Cortex of kidney (tissue), 1 donor: ENCODE measurements at places on chromosomes 2 and 18.

DNA sequence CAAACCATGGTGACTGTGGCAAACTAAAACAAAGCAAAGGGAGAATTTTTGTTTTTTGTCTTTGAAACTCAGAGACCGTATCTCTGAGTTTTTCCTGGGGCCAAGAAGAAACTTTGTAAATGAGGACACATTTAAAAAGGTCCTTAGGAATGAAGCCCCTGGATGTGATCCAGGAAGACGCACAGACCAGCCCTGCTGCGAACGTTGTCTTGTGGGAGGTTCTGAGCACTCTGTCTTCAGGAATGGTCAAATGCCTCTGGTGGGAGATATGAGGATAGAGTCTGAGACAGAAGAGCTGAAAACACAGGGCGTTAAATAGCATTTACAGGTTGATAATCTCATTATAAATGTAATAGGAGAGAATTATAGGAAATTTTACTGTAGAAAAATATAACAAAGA, 893.5 kb upstream of the KLHL29 start:
- DNase-seq = no peak

GRCh38 chr2:210445116-210445707, 31.3 kb downstream of the LANCL1 start:
- DNase-seq = no peak

- no peak for DNase-seq
Measured at GRCh38 chr2:56801770-56802169, 618.0 kb downstream of the CCDC85A start.

- DNase-seq = no peak
Measured at GRCh38 chr2:214203744-214204289, 207.0 kb upstream of the VWC2L start.

DNA sequence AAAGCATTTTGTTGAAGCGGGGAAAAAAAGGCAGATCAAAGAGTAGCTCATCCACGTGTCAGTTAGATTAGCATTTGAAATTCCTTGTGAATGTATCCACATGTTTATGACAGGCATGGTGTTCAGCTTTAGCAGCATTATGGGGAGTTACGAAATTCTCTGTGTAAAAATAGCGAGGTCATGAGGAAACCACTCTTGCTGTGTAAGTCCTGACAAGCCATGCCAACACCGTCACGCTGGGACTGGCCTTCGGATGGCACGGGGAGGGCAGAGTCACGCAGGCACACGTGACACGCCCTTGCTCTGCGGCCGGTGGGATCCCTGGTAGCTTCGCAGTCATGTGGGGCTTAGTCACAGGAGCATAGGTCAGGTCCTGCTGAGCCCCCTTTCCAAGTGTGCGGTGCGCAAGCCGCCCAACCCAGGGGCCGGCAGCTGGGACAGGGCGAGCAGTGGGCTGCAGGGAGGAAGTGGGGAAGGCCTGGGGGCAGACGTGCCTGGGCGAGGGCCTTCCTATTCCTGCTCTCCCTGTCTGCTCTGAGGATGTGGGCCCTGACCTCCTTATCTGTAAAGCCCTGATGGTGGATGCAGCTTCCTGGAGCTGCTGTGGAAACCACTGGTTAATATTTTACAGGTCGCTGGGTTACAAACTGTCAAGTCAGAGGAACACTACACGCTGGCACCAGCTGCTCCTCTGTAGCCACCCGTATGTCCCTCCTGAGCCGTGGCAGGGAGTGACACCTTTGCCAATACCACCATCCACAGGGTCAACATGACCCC, 18.0 kb downstream of the MBP start:
- no peak for DNase-seq

GRCh38 chr2:140481136-140481535, 1649.7 kb downstream of the LRP1B start:
- DNase-seq = no peak

GRCh38 chr2:217216982-217217381, 357.1 kb upstream of the TNP1 start:
- no peak for DNase-seq

GRCh38 chr2:56127010-56127409, 56.8 kb upstream of the CCDC85A start:
- DNase-seq = no peak

DNA sequence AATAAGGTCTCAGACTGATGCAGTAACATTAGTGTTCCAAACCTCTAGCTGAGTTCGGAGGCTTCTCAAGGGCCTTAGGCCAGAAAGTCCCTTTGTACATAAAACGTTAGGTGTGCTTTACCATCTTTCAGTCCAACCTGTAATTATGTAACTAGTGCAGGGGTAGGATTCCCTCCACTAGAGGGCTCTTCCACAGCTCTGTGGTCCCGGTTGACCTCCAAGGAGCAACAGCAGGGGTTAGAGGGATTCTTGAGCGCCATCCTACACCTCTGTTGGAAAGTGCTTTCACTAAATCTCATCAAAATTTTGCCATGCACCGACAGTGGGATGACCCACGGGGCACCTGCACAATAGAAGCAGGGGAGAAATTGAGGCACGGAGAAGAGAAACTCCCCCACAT, 155.8 kb upstream of the LRP1B start:
- DNase-seq = no peak

GRCh38 chr2:82198809-82199492, 1894.4 kb upstream of the LRRTM1 start:
- no peak for DNase-seq

GRCh38 chr2:164675027-164675426, 53.7 kb upstream of the GRB14 start:
- no peak for DNase-seq

DNA sequence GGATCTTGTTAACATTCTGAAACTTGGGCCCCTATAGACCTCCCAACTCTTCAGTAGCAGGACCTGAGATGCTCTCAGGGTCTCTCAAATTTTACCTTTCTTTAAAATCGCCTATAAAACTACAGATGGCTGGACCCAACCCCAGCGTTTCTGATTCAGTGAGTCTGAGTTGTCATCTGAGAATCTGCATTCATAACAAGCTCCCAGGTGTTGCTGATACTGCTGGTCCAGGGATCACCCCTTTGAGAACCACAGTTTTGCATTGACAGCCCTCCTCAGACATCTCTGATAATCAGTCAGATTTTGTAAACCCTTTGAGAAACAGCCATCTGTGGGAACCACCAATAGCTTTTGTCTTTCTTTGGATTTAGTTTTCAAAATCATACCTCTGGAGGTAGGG, 315.8 kb downstream of the CYRIA start:
- DNase-seq = no peak

GRCh38 chr2:112626604-112627059, 19.1 kb upstream of the SLC20A1 start:
- DNase-seq = no peak

DNA sequence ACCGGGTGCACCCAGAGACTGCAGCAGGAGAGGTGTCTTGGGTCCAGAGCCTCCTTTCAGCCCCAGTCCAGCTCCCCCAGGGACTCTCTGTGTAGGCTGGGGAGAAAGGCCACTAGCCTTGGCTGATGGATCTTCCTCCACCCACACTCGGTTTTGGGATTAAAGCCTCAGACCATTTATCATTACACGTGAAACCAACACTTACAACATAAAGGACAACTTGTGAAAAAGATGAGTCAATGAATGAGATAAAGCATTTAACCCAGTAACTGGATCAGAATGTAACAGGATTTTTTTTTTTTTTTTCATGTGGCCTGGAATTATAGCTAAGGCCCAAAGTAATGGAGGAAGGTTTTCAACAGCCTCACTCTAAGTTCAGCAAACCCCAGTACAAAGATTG, 32.1 kb downstream of the NAT8 start:
- DNase-seq = no peak

DNA sequence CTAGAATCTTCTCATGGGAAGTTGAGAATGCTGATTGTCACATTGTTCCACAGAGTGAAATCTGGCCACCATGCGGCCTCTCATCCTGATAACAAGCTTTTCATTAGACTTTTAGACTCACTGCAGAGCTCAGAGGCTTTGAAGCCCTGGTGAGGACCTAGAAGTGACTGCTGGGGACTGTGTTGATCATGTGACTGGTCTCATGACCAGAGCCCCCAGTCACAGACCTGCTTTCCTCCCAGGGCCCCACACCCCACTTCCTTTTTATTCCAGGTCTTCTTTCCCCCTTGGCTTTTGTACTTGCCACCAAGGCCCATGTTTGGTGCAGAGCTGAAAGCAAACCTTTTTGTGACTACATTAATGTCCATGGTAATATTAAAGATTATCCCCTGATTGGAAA, 45.2 kb downstream of the PRKCE start:
- no peak for DNase-seq

GRCh38 chr2:114156366-114157056, 266.6 kb downstream of the ACTR3 start:
- DNase-seq = no peak

- no peak for DNase-seq
Measured at GRCh38 chr2:120559401-120559800, 176.3 kb upstream of the GLI2 start.

DNA sequence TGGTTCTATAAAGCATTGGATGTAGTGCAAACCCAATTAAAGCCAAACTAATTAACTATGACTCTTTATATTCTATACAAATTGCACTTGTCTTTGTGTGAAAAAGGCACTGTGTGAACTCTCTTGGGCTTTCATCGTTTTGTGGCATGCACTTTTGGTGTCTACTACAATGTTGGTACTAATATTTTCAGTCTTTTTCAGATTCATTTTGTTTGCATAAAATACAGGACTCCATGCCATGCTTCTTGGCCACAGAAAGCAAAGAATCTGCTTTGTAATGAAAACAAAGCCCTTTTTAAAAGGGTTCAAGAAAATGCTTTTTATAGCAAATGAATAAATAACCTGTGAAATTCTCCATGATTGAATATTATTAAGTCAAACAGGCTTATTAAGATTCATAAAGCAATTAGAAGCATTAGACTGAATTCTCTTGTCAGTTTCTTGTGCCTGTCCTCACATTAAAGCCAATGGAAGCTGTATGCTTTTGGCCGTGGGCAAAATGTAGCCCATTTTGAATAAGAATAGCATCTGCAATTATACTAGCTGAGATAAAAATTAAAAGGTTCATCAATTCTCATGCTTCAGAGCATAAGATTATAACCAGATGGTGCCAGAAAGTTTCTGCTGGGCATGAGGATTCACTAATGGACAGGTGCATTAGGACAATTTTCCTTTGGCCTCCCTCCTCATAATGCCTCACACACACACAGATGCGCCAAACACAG, 1665.2 kb downstream of the SUCLG1 start:
- no peak for DNase-seq

DNA sequence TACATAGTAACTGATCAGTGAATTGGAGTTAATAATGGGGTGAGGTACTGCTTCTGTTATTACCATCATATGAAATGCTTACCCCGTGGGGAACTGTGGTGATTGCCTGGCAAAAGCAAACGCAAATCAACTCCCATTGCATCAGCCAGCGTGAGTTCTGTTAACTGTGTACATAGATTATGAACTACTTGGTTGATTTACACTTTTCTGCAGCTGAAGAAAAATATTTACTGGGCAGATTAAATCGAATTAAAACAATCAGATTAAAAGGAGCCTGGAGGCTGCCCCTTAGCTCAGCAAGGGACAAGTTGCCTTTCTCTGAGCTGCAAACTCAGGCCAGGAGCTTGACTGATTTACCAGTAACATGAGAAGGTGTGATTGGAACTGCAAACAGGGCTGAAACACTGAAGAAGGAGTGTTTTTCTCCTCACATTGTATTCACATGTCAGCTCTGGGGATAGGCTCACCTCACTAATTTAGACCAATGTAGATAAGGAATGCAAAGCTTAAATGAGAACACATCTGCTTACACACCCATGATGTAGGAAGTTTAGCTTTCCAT, 220.1 kb downstream of the OSR1 start:
- no peak for DNase-seq

DNA sequence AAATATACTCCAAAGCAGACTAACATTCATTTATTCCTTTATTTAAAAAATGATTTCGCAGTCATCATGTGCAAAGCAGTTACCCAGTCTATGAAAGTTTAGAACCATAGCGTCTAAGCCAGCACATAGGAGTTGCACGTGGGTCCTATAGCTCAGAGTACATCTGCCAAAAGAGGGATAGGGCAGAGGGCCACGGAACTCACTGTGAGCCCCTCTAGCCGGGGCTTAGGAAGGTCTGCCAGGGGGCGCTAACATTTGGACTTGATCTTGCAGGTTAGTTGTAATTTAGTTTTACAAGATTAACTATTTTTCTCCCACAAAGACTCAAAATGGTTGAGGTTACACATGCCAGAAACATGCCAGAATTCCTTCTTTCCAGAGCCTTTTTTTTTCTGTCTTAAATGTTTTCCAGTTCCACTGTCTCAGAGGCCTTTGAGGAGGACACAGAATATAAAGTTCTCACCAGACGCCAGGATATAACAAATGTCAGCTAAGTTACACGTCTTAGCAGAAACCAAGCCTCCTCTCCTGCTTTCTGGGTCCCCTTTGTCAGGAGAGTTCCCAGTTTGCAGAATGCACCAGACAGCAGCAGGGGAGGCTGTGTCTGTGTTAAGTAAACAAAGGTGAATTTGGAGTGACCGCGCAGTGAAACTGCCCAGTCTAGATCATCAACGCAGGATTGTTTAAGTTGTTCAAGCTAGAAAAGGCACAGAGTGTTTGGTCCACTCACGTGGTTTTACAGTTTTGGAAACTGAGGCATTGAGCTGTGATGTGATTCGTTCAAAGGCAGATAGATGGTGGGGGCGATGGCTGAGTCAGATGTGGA, 292.0 kb downstream of the PRKCE start:
- no peak for DNase-seq

GRCh38 chr2:27494944-27495554, at the start of gene FNDC4:
TSS of gene FNDC4 (minus strand) at chr2:27495200. CDS start at chr2:27494679, 521 bp downstream.
- no peak for DNase-seq

- no peak for DNase-seq
Measured at GRCh38 chr18:51132256-51132935, 65.1 kb downstream of the MEX3C start.

DNA sequence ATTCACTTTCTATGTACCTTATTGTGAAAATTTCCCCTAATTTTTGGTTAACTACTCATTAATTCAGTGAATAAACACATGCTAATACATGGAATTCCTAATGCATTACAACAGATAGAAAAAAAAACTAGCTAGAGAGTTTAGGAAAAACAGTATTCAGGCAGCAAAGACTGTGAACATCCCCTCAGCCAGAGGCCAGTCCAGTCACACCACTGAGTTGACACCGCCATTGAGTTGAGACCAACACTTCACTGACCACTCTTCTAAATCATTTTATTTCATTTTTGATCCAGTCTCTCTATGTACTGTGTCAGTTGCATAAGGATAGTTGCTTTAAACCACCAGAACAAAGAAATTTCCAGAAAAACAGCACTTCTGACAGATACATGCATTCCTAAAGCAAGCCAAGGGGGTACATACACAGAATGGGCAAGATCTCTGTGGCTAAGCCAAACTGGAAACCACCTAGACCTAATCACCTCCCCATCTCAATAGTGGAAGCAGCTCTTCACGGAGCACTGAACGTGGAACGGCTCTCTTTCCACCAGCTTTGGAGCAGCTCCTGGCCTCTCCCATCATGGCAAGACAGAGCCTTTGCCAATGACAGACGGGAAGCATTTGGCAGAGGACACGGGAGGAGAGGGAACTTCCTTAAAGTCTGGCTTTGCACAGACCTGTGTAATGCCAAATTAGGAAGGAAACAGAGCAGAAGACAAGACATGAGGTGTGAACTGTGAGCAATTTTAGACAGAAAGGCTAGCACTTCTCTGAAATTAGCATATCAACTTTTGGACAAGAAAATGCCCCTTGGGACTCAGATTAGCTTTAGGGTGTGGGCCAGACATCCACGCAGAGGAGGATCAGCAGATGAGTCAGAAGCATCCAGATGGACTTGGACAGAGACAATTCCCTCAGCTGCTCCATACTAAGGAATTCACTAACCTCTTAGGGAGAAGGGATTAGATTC, 36.4 kb downstream of the CACNB4 start:
- no peak for DNase-seq

GRCh38 chr2:57156231-57156924, 890.2 kb upstream of the VRK2 start:
- no peak for DNase-seq
